Psoas muscle (tissue), 8 donors: ENCODE measurements at places on chromosomes 1 and 21.

DNA sequence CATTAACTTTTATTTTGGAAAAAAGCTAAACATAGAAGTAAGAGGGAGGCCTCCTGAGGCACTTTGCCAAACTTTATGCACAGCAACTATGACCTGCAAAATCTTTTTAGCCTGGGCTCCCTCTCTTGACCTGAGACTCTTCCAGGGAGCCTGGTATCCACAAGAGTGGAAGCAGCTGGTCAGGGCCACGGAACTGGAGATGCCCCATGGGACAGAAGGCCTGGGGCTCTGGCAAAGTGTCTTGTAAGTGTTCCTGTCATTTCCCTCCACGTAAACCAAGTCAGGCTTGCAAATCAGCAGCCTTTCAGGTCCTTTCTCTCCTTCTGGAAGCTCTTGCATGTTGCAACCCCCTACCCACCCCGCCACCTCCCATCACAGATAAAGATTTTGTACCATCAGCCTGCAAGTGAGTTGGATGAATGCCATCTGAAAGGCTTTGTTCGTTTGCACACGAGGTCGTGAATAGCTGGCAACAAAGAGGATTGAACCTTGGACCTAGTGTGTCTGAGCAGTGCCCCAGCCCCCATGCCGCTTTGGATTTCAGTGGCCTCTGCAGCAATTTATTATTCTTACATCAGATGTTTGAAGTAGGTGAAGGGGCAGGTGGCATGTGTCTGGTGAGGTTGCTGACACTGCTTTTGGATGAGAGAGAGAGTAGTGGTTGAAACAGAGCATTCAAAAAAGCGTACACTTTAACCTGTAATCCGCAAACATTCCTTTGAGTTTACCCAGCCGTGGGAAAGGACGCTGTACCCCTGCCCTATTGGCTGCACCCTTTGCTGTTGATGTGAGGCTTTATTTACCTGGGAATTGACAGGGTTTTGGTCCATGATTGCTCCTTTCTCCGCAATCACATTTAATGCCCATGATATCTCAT, 91.6 kb downstream of the GALNT2 start:
- DNase-seq: no peak

- DNase-seq: no peak
Measured at GRCh38 chr1:212556822-212557549, 51.6 kb upstream of the ATF3 start.

DNA sequence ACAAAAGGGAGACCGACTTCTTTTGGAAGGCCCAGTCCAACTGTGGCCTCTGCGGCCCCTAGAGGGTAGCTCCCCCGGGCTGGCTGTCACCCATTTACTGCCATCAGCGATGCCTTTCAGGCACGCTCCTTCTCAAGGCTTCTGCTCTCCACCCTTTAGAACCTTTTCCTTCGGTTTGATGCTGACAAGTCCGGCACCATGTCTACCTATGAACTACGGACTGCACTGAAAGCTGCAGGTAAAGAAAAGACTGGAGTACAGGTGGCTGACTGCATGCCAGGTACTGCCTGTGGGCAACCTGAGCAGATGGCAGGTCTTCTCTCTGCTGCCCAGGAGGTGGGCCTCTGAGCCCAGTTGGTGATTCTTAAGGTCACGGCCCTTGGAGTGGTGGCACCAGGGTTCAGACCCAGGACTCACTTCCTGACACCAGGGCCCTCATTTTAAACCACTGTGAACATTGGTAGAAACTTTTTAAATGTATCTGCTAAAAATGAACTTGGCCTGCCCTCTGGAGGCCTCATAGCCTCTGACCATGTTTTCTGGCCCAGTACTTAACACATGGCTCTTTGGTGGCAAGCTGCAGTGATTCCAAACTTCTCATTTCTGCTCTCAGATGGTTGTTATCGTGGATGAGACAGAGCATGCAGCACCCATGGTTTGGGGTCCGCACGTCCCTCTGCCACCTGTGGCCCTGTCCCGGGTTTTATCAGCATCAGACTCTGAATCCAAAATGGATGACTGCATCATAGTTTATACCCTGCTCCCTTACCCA, 45.7 kb downstream of the CAPN9 start:
- DNase-seq: no peak

- no peak for DNase-seq
Measured at GRCh38 chr1:151537112-151537511, 3.0 kb upstream of the TUFT1 start.

DNA sequence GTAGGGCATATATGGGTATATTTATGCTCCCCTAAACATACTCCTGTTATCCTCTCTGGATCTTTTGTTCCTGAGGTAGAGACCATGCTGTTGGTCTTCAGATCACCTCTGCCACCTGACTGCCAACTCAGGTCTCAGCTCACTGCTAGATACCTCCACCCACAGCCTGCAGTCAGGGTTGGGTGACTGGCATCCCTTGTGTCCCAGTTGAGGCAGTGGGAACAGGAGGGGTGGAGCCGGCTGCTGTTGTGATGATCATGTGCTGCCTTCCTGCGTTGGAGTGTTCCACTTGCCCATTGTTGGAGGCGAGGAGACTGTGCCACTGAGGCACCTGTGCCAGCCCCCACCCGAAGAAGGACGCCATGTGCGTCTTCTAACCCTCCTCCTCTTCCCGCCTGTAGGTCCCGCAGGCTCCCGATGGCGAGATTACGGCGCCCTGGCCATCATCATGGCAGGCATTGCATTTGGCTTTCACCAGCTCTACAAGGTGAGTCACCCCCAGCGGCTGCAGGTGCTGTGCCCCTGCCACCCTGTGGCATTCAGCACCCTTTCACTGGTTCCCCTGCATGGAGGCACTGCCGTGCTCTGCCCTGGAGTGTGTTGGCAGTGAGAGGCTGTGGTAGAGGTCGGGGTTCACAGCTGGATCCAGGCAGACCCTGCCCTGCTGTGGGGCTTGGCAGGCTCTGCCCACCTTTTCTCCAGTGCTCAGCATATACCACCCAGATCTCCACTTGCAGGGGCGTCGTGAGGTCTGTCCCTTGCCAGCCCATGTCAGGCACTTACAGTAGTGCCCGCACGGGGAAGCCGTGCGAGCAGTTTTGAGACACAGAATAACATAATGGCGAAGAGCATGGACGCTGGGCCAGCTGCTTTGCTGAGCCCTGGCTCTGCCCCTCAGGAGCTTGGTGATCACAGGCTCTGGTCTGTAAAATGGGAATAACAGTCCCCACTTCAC, 143.5 kb downstream of the PEX14 start:
- no peak for DNase-seq

DNA sequence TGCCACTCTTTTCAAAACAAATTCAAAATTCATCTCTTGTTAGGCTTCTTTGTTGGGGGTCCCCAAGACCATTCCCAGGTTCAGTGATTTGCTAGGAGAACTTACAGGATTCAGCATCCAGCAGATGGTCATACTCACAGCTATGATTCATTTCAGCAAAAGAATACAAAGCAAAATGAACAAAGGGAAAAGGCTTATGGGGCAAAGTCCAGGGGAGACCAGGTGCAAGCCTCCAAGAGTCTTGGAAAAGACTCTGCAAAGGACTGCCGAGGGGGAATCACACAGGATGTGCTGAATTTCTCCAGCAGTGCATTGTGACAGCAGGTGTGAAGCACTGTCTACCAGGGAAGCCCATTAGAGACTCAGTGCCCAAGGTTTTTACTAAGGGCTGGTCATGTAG, 7.3 kb downstream of the TRAF5 start:
- DNase-seq: no peak

DNA sequence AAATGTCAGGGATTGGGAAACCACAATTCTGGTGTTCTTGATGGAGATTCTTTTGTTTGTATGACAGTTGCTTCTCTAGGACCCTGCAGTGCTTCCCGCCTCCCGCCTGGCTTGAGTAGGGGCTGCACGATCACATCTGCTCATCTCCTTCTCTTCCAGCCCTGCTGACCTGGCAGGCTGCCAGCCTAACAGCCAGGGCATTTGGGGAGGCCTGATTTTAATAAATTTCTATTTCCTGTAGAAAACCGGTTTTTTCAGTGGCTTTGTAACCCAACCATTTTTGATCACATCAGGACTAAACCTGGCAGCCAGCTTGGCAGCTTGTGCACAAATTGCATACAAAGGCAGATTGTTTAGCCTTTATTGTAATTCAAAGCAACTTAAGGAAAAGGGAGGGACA, 78.9 kb downstream of the UBE2U start:
- DNase-seq: peak; percentile 50

- peak; percentile 84 for DNase-seq
Measured at GRCh38 chr1:45802343-45803298, 791 bp upstream of the MAST2 start.

GRCh38 chr1:9235096-9235459, 504 bp downstream of the H6PD start:
- no peak for DNase-seq

DNA sequence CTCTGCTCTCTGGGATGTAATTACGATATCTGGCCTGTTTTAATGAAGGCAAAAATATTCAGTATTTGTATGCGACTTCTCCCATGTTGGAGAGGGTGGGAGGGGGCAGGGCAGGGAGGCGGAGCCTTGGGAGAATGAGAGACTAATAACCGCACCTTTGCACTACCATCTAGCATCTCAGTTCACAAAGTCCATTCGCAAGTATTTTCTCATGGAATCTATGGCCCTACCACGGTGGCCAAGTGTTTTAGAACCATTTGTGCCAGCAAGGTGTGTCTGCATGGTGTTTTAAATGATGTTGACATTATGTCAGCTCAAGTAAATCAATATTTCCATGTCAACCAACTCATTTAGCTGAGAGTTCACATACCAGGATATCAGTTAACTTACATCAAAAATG, 14.3 kb upstream of the BLACAT1 start:
- DNase-seq: no peak

- DNase-seq: no peak
Measured at GRCh38 chr1:143680304-143680703, 291.5 kb downstream of the FAM72C start.

GRCh38 chr1:20480951-20481617, 4.9 kb downstream of the CAMK2N1 start:
- no peak for DNase-seq

GRCh38 chr1:221164951-221165838, 286.0 kb downstream of the HLX start:
- DNase-seq: no peak

- DNase-seq: no peak
Measured at GRCh38 chr1:93638981-93639380, 42.7 kb downstream of the BCAR3 start.

DNA sequence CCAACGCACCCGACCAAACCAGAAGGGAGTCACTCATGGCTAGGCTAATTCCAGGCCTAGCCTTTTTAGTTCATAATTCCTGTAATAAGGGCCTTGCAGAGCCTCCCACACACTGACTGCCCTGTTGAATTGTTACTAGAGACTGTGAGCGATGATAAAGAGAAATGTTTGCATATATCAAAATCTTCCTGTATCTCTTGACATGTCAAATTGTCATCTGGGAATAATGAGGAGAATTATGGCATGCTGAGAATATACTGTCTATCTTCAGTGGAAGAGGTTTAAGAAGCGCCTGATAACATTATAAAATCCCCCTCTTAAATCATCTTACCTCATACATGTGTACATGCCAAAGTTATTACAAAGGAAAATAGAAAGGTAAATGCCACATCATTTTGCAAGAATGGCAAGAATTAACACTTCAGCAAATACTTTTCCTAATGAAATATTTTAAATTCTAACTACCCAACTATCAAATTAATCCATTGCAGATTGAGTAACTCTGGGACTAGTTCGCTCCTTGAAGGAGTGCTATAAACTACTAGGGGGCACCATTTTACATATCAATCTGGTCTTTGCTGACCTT, 144.1 kb downstream of the CENPF start:
- no peak for DNase-seq

- DNase-seq: no peak
Measured at GRCh38 chr1:201408834-201409200, 9.7 kb upstream of the LAD1 start.

DNA sequence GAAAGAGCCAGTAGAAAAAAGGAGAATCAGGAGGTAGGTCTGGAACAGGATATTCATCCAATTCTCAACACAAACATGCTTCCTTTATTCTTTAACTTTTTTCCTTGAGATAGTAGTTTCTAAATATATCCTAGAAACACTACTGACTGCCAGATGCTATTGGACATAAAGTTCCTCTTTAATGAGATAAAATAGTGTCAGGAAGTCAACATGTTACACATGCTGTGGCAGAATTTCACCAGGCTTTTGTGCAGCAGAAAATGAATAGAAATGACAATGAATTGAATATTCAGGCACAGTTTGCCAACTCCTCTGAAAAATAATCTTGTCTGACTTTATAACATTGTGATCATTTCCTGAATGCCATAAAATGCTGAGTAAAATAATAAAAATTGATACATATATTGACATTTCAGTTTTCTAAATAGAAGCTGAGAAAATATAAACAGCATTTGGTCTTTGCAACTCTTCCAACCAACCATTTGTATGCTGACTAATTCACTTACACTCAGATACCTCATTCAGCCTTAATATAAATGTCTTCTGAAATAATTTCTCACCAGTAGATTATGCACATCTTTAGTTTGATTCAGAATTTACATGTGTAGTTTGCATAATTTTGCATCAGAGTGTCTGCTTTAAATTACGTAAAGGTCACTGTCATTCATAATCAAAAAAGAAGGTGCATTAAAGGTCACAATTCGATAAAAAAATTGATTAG, 486.1 kb upstream of the ADGRL2 start:
- DNase-seq: no peak

DNA sequence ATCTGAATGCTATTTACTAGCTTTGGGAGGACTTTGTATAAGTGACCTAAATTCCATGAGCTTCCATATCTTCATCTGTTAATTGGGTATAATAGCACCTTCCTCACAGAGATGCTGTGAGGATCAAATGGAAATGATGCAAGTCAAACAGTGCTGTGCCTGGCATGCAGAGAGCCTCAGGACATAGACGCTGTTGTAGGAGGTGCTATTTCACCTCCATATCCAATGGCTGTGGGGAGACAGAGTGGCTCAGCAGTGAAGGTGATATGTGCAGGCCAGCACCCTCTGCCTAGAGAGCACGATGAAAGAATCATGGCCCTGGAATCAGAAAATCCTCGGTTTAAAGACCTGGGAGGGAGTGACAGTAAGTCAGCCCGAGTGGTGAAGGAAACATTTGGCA, 16.0 kb upstream of the C1orf21 start:
- no peak for DNase-seq

DNA sequence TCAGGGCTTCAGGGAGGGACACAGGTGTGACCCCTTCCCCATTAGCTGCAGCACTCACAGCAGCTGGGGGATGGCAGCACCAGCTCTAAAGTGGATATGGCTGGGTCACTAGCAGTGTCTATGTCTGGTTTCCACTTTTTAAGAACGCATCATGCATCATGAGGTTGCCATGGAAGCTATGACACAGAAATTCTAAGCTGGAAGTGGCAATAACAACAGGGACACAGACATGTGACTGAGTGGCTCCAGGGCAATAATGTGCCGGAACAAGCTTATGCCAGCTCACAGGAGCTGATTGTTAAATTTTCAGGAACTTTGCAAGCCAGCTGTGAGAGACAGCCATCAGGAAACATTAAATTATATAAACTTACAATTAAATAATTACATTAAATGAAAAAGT, 51.2 kb upstream of the NFASC start:
- no peak for DNase-seq

DNA sequence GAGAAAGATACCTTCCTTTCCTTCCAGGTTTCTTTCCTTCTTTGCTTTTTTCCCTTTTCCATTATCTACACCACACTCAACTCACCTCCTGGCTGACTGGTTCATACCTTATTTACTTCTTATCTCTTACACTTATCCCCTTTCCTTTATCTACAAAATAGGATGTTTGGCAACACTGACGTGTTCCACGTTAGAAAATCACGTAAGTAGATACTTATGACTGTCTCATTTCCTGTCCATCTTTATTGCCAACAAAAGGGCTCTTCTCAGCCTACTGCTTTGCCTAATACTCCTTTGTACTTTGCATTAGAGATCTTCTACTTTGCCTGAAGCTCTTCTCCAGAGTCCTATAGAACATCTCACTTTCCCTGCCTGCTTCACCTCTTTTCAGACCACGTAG, 25.1 kb downstream of the SYNJ1 start:
- DNase-seq: no peak
